ENCODE measurements at places on chromosomes 11 and 22. TPM values are rescaled to one million over a fixed set of nuclear protein-coding genes. Genes with fewer than 3 reads are reported as not detected.

The PACSIN2 gene
- 47.5 TPM for total RNA-seq

The HBG1 gene
- total RNA-seq, result not detected

The TREH gene
- total RNA-seq, result not detected

The TCN1 gene
- not detected for total RNA-seq

DNA sequence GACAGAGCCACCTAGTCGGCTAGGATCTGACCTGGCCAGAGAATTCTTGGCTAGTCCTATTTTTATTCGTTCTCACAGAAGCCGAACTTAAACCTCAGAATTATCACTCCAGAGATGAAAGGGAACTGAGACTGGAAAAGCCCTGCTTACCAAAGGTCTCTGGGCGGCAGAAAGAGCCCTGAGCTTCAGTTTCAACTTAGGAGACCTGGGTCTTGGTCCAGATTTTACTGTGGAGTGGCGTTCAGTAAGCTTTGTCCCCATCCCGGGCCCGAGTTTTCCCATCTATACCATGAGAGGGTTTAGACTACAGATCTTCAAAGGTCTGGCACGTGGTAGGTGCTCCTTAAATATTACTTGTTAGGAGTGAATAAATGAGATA is 516 bp downstream of the NEU3 start:
- peaks cover 4% of the 10 kb centered on the region for H3K36me3 ChIP-seq
- H3K27me3 ChIP-seq, result no peaks in the 10 kb centered on the region
- peaks cover 40% of the 10 kb centered on the region for H3K4me1 ChIP-seq

DNA sequence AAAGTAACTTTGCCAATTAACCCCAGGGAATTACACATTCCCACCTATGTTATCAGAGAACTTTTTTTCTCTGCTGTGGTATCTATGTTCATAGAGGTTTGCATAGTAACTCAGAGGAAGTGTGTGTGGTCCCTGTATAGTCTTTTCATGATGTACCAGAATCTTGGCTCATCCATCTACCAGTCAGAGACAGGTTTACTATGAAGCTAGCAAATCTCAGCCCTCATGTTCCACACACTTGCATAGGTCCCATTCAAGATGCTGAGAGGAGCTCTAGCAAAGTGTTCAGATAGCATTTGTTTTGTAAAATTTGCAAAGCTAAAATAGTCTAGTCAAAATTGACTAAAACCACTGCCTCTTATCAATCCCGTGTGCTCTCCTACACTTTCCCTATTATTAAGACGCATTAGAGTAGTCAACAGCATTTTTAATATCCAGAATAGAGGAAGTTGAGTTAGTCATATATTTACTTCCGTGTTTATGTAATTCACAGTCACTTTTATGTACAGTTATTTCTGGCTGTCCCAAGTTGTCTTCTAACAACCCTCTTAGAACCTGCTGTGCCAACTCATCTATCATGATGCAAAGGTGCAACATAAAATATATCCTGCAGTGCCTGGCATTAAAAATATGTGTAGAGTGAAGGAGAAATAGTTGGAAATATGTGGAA is 184.2 kb downstream of the FAM76B start:
- H3K27ac ChIP-seq, result peak overlapping the region; percentile 6
- no peaks in the 10 kb centered on the region for H3K36me3 ChIP-seq
- no peak overlapping the region for H3K4me3 ChIP-seq
- no peaks in the 10 kb centered on the region for H3K27me3 ChIP-seq
- peaks cover 20% of the 10 kb centered on the region for H3K4me1 ChIP-seq
- no peak for DNase-seq

GRCh38 chr11:101803651-101804050 is 111.2 kb upstream of the CEP126 start:
- no peak for DNase-seq
- H3K4me3 ChIP-seq, result no peak overlapping the region
- no peak overlapping the region for H3K27ac ChIP-seq
- no peaks in the 10 kb centered on the region for H3K4me1 ChIP-seq
- H3K36me3 ChIP-seq, result no peaks in the 10 kb centered on the region

DNA sequence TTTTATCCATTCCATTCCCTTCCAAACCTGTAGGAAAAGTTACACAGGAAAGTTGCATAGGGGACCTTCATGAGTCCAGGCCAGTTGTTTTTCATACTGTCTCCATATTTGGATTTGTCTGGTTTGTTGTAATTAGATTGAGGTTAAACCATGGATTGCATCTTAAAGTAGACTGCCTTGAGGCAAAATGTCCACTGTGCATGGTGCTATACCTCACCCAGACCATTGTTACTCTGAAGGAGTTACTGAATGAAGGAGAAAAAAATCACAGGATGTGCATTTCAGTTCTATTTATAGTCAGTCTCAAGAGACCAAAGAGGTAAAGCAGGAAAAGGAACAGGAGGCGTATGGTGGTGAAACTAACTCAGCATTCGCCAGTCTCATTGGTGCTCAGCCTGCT is 29.6 kb upstream of the L3MBTL2 start:
- no peak overlapping the region for H3K27ac ChIP-seq
- no peak for DNase-seq
- peaks cover 83% of the 10 kb centered on the region for H3K36me3 ChIP-seq
- H3K4me3 ChIP-seq, result no peak overlapping the region
- no peaks in the 10 kb centered on the region for H3K27me3 ChIP-seq
- peaks cover 23% of the 10 kb centered on the region for H3K4me1 ChIP-seq

DNA sequence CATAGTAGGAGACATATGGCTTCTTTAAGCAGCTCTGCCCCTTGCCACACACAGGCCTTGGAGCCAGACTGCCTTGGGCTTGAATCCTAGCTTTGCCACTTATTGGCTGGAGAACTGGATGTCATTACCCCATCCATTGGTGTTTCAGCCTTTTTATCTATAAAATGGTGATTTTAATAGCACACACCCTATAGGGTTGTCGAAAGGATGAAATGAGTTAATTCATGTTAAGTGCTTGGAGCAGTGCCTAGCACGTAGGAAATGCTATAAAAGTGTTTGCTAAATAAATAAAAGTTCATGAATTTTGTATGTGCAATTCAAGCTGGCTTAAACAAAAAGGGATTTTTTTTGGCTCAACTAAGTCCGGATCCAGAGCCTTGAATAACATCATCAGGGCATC is 120.7 kb downstream of the TIMP3 start:
- peaks cover 2% of the 10 kb centered on the region for H3K27me3 ChIP-seq
- no peaks in the 10 kb centered on the region for H3K4me1 ChIP-seq
- no peaks in the 10 kb centered on the region for H3K36me3 ChIP-seq
- H3K27ac ChIP-seq, result no peak overlapping the region

DNA sequence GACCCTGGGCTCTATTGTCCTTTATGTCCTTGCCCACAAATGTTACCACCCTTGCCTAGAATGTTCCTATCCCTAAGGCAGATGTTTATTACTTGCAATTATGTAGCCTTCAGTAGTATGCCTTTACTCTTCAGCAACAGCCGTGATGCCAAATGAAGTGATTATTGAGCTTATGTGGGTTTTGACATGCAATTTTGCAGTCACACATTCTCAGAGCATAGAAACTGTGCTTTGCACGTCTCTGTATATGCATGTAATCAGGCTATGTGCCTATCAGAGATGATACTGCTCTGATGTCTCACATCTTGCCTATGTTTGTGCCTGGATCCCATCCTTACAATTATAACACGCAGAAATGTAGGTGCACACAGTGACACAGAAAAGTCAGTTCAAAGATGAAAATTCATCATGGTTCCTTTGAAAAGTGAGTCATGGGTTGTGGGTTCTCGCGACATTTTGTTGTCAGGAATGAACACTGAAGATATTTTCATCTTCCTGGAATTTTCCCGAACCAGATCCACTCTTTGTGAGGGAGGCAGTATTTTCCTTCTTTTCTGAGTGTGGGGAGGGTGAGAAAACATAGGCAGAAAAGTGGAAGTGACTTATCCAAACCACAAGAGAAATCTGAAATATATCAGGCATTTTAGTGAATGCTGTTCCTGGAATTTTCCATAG is 81.1 kb downstream of the BMAL1 start:
- no peak for DNase-seq
- no peaks in the 10 kb centered on the region for H3K27me3 ChIP-seq
- no peak overlapping the region for H3K27ac ChIP-seq
- H3K4me3 ChIP-seq, result no peak overlapping the region

DNA sequence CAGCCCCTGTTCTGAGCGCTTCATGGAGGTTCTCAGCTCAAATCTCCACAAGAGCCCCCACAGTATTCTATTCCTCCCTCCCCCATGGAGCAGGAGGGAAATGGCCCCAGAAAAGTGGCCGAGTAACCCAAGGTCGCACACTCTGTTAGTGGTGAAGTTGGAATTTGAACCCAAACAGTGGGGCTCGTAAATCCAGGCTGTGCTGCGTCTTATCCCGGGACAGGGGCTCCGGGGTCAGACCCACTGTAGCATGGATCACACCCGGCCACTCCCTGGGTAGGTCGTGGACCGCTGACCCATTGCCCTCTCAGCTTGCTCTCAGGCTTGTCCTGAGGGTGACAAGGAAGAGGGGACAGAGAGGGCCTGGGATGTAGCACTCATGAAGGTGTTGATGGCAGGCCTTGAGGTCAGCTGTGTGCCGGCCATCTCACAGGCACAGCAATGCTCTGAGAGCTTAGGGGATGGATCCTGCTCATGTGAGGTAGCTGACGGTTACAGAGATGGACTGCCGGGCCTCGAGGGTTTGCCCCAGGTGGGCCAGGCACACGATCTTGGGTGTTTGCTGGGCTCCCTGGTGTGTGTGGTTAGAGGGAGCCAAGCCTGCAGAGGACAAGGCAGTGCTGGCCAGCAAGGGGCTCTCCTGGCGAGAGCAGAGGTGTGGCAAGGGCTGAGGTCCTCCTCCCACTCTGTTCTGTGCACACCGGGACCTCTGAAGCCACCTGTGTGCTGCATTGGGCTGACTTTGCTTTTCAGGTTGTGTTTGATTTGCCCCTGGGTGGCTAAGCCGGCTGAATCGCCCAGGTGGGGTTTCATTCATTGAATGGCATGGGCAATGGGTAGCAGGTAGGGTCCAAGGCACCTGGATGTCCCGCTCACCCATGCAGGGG is 2.3 kb upstream of the FGF19 start:
- no peaks in the 10 kb centered on the region for H3K36me3 ChIP-seq
- H3K4me3 ChIP-seq, result no peak overlapping the region
- H3K27ac ChIP-seq, result no peak overlapping the region
- peaks cover 14% of the 10 kb centered on the region for H3K4me1 ChIP-seq
- peaks cover 55% of the 10 kb centered on the region for H3K27me3 ChIP-seq

DNA sequence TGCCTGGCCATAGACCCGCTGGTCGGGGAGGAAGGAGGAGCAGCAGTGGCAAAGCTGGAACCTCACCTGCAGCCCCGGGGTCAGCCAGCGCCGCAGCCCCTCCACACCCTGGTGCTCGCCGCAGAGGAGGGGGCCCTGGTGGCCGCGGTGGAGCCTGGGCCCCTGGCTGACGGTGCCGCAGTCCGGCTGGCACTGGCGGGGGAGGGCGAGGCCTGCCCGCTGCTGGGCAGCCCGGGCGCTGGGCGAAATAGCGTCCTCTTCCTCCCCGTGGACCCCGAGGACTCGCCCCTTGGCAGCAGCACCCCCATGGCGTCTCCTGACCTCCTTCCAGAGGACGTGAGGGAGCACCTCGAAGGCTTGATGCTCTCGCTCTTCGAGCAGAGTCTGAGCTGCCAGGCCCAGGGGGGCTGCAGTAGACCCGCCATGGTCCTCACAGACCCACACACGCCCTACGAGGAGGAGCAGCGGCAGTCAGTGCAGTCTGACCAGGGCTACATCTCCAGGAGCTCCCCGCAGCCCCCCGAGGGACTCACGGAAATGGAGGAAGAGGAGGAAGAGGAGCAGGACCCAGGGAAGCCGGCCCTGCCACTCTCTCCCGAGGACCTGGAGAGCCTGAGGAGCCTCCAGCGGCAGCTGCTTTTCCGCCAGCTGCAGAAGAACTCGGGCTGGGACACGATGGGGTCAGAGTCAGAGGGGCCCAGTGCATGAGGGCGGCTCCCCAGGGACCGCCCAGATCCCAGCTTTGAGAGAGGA is 11.9 kb downstream of the TMEM121B start:
- H3K4me1 ChIP-seq, result peaks cover 9% of the 10 kb centered on the region
- H3K27ac ChIP-seq, result no peak overlapping the region
- H3K4me3 ChIP-seq, result no peak overlapping the region
- DNase-seq, result no peak
- H3K36me3 ChIP-seq, result peaks cover 49% of the 10 kb centered on the region

GRCh38 chr22:48973694-48974041 is 854.0 kb downstream of the BRD1 start:
- H3K36me3 ChIP-seq, result no peaks in the 10 kb centered on the region
- DNase-seq, result no peak
- H3K27ac ChIP-seq, result no peak overlapping the region
- H3K27me3 ChIP-seq, result peaks cover 18% of the 10 kb centered on the region
- H3K4me1 ChIP-seq, result no peaks in the 10 kb centered on the region
- H3K4me3 ChIP-seq, result no peak overlapping the region

Measured in activated B cell treated with CpG ODN at 0.5 μM for 24 hours (primary cell).